Kidney glomerular epithelial cell (primary cell): ENCODE measurements at places on chromosomes 6 and 20.

DNA sequence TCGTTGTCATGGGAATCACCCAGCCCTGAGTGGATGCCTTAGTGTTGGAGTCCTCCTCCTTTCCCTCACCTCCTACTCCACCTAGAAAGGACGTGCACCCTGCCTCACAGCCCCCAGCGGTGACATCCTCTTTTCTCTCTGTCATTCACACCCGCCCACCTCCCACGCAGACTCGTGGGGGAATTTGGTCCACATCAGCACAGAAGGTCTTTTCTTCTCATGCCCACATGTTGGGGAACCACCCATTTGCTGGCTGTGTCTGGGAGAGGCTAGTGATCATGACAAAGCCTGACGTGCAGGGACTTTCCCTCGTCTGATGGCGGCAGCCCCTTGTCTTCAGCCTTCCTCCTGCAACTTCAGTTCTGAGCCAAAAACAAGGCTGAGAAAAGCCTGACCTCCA is 96.0 kb upstream of the CNKSR3 start:
- no peak for DNase-seq

GRCh38 chr6:135627092-135627715 is 129.7 kb upstream of the AHI1 start:
- peak; percentile 48 for DNase-seq

DNA sequence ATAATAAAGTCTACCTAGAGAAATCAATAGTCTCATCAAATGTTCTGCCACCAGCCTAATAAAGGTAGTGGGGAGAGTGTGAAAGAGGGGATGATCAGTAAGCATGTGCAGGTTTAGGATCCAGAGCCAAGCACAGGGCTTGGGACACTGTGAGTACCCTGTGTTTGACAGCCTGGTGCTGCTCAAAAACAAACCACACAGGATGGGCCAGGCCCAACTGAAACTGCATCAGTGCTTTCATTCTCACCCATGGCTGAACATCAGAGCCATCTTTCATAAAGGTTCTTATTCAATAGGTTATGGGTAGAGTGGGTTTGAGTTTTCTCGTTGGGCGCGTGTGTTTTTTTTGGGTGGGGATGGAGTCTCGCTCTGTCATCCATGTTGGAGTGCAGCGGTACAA is 87.3 kb upstream of the NHSL1 start:
- DNase-seq = no peak

- no peak for DNase-seq
Measured at GRCh38 chr6:168130697-168131371, 51.8 kb upstream of the FRMD1 start.

DNA sequence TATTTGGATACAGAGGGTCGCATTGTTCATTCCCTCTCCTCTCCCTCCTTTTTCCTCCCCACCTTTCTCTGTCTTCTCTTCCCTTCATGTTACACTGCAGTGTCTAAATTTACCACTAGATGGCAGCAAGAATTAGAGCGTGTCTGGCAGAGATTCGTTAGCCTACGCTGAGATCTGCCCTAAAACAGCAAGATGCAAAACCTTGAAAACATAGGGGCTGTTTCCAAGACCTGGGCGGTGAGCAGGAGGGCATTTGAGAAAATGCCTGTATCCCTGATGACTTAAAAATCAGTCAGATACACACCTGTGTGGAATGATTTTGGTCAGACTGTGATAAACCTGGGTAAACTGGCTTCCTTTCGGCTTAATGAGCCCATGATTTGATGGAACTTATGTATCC is 101.5 kb upstream of the ISM1 start:
- DNase-seq = peak; percentile 52

- no peak for DNase-seq
Measured at GRCh38 chr20:16566080-16566479, 7.2 kb downstream of the KIF16B start.

DNA sequence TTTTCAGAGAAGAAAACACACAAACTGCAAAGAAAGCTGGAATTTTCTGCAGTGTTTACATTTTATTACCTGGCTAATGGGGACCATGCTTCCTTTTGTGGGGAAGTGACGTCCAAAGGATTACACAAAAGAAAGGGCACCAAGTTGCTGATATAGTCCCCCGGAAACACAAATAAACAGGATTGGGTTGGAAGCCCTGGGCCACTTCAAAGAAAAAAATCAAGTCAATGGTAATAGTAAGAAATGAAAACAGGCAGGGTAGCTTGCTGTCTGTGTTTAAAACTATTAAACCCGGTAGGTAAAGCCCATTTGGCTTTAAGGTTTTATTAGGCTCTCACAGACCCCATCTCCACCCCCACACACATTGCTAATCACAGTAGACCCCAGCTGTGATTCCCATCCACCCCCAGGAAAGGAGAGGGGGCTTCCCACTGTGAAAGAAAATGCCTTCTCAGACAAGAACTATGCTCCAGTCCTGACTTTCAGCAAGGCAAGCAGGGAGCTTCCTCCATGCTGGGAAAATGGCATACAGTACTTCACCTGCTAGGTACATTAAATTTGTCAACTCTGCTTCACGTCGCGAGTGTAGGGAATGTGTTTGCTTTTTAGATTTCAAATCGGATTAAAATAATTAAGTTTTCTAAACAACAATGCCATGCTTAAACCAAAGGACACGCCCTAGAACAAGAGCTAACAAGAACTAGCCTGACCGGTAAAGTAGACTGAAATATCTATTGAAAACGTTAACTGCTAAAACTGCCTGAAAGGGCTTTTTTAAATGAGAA is 1.1 kb downstream of the PERP start:
- DNase-seq = peak; percentile 49

DNA sequence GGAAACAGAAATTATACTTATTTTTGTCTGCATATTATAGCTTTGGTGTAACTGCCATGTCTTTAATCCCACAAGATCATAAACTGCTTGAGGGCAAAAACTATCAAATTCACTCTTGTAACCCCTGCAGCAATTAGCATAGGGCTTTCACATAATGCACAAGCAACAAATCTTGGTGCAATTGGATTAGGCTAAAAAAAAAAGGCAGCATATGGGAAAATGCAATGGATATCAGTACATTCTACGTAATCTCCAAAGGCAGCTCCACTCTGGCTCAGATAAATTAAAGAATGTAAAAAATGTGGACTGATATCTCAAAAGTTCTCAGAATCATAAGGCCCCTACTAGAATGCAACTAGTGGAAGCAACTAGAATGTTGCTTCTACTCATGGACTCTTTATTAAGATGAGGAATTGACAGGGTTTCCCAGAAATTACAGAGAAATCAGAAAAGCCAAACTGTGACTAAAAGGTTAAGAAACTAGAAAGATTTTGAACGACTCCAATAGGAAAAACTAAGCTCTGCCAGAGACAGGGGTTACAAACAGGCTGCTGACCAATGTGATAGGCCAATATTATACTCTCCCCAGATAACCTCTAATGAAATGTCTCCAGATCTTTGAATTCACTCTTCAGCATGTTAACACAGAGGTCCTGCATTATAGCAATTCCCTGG is 55.0 kb downstream of the FILIP1 start:
- DNase-seq = no peak

DNA sequence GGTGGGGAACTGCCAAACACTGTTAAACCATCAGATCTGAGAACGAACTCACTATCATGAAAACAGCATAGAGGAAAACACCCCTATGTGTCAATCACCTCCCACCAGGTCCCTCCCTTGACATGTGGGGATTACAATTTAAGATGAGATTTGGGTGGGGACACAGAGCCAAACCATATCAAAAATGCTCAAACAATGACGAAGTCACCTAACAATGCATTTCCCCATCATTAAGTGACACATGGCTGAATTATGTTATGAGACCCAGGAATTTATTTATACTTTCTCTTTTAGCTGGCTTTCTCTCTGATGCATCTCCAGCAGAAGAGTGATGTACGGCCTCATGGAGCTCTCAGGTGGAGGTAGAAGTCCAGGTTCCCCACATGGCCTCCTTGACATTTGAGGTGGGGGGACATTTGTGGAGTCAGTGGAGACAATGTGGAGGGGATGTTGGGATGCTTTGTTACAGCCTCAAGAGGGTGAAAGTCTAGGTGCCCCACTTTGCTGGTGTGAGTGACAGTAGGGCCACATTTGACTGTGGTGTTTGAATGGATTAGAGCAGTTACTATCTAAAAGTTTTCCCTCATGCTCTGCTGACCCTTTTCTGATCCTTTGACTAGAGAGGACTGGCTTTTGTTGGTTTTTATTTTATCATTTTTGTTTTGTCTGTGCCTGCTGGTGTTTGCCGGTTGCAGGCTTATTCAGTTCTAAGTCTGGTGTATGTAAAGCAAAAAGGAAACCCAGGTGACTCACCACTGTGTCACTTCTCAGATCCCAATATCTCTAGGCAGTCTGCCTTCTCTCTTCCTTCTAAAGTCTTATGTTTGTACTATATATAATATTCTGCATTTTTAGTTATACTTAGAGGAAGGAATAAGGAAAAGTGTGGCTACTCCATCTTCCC is 18.5 kb upstream of the DCBLD1 start:
- peak; percentile 46 for DNase-seq

DNA sequence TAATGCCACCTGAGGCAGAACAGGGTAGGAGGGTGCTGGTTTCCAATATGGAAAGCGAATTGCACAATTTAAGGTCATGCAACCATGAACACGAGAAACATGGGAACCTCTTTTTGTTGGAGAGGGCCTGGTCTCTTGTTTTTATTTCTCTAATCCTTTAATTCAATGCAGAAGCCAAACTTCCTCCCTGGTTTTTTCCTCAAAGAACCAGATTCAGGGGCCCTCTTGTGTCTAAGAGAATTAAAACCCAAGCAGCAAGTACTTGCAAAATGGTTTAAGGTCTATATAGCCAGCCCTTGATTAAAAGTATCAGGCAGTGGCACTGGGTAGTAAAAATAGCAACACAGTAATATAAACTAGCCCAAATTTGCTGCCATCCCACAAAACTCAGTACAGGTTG is 19.5 kb downstream of the GSTA4 start:
- DNase-seq = no peak

GRCh38 chr6:166608774-166609173 is 18.3 kb downstream of the RPS6KA2 start:
- DNase-seq = no peak

GRCh38 chr20:57445298-57445697 is 54.1 kb downstream of the RBM38 start:
- DNase-seq = no peak

DNA sequence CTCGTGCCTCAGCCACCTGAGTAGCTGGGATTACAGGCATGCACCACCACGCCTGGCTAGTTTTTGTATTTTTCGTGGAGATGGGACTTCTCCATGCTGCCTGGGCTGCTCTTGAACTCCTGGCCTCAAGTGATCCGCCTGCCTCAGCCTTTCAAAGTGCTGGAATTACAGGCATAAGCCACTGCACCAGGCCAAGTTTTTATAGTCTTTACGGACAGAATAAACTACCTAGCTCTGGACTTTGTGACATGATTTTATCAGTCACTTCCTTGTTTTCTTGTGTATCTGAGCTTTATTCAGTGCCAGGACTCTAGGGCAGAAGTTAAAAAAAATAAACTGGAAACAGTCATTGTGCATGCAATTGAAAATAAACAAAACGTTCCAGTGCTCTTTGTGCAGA is 46.7 kb upstream of the RALGAPA2 start:
- no peak for DNase-seq

- no peak for DNase-seq
Measured at GRCh38 chr6:351867-352289, 39.7 kb upstream of the IRF4 start.

- DNase-seq = peak; percentile 11
Measured at GRCh38 chr20:884983-885952, 30.9 kb downstream of the ANGPT4 start.

DNA sequence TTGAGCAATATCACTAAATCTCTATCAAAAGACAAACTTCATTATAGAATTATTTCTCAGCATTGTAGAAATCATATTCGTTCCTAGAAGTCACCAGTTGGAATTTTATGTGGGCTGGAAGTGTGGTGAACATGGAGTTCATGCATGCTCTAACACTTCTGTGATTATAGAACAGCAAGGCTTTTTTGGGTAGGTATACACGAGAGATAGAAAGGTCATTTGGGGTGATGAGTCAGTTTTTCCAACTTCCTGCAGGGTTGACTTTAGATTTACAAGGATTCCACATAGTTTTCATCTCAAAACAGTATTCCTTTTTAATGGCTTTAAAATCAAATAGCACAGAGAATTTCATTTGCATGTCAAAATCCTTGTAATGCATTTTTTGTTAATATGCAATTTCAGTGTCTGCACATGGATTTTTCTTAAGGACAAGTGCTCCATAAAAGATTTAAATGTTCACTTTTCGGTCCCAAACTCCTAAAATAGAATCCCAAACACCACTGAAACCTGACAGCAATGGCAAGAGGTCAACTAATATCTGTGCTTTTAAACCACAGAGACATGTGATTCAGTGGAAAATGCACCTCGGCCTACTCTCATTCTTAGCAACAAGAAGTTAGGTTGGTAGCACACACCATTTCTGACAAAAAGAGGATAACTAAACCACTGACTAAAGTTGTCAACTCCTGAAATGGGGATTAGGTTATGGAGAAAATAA is 211.0 kb downstream of the MOXD1 start:
- peak; percentile 31 for DNase-seq

DNA sequence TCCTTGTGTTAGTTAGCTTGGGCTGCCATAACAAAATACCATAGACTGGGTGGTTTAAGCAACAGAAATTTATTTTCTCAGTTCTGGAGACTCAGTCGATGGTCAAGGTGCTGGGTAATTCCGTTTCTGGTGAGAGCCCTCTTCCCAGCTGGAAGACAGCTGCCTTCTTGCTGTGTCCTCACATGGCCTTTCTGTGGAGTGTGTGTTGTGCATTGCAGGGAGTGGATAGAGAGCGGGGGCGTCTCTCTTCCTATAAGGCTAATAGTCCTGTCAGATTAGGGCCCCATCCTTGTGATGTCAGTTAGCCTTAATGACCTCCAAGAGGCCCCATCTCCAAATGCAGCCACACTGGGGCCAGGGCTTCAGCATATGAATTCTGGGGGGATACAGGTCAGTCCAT is 19.2 kb downstream of the CHMP4B start:
- no peak for DNase-seq

- peak; percentile 22 for DNase-seq
Measured at GRCh38 chr20:25239387-25240370, 8.2 kb upstream of the PYGB start.

DNA sequence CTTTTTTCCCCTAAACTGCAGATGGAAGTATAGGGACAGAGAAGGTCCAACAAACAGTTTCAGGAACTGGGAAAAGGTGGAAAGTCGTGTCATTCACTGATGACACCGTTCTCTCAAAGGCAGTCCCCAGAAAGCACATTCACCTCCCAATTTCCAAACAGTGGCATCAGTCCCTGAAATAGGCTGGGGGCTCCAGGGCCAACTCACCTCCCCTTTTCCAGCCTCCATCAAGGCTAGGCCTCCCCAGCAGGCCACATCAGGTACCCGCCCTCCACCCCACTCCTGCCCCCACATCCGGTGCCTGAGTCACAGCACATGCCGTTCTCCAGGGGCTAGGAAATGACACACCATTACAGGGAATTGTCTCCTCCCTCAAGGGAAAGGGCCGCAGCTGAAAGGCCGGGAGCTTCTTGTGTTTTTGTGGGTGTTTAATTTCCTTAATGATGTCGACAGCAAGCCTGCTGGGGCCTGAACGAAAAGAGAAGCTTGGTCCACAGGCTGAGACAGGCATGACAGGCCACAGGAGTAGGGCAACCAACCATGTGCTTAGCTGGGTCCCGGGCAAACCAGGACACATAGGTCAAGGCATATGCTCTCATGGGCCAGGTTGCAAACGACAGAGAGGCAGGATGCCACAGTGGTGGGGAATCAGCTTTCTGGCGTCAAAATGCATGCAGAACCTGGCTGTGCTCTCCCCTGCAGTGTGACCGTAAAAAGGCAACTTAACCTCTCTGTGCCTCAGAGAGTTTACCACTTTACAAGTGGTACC is 39.2 kb downstream of the ZMYND8 start:
- peak; percentile 94 for DNase-seq
